ENCODE measurements at places on chromosomes 2 and 18. TPM values are rescaled to one million over a fixed set of nuclear protein-coding genes. Genes with fewer than 3 reads are reported as not detected.

DNA sequence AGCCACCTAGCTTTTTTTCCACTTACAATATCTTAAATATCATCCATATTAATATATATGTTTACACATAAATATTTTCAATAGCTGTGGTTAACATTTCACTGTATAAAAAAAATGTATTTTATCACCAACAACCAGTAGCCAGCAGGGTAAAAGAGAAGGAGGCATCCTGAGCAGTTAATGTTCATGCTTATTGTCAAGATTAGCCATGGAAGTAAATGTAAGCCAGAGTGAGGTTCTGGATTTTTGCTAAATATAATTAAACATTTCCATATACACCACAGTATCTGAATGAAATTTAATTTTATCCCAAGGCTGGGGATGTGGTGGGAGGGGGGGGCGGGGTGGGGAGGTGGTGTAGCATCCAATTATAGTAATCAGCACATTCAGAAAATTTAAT is 80.3 kb upstream of the GRB14 start:
- DNase-seq: no peak

GRCh38 chr2:109419171-109419756 is 194.5 kb downstream of the SEPTIN10 start:
- peak; percentile 24 for DNase-seq

GRCh38 chr2:210481601-210482175 is 5.1 kb upstream of the LANCL1 start:
- no peak for DNase-seq

DNA sequence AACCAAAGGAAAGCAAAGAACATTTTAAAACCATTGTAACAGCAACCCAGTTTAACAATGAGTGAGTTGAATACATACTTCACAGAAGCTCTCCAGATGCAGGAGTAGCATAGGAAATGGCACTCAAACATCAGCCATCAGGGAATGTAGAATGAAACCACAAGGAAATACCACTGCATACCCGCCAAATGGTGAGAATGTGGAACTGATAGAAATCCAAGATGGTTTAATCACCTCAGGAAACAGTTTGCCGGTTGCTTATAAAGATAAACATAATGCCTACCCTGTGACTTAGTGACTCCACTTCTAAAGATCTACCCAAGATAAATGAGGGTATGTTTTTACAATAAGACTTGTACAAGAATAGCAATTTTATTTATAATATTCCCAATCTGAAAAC is 132.0 kb downstream of the GALNT1 start:
- DNase-seq: no peak

DNA sequence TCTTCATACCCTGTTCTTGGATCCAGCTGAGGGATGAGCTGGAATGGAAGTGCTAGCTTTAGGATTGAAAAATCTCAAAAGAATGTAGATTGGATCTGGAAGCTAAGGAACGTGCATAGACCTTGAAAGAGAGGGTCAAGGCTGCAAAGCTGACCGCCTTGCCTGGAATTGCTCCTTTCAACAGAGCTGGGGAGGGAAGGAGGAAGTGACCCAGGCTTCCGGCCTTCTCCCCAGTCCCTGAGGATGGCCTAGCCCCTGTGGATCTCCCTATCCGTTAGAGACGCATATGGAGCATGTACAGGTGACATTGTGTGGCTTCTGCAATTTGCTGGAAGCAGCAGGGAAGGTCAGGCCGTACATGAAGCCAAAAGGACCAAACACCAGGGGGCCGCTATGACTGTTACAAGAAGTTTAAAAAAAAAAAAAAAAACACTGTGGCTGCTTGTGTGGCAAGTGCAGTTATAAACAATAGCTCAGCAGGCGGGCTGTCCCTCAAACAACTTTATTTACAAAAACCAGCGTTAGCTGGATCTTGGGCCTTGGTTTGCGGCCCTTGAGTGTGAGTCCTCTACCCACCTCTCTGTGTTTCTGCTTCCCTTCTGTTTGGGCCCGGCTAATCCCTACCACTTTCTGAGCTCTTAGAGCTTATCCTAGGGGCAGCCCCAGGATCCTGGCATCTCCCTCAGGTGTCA is 227.6 kb downstream of the SEPTIN10 start:
- no peak for DNase-seq

- no peak for DNase-seq
These were observed 528.9 kb downstream of the RIT2 start for GRCh38 chr18:42586601-42587000.

DHRS9 gene
- total RNA-seq: 6.1 TPM

DNA sequence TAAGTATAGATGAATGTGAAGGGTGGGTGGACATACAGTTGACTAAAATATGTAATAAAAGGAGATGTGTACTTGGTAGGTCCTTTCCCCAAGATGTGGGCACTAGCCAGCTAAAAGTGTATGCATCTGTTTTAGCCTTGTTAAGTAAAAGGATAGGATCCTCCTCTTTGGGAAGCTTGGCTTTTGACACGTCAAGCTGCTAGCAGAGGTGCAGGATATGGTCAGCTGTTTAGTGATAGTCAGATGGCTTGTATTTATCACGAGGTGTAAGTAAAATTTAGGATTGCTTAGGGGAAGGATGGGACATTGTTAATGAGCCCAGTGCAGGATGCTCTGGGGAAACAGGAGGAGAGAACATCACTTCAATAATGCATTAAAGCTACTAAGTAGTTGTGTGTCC is 1.5 kb downstream of the MFSD6 start:
- no peak for DNase-seq

DNA sequence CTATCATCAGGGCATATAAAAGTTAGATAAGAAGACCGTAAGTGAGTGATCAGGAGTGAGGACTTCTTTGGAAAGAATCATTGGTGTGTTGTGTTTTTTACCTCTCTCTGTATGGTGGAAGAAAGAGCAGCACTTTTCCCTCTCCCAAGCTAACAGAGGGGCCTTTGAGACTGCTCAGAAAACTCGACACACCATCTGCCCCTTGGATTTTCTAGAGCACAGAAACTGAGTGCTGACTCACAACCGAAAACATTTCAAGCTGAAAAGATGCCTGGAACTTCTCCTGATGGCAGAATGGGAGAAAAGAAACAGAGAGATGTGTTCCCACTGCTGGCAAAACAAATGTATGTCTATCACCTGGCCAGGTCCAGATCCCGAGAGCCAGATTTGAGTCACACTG is 156.6 kb downstream of the DNAH7 start:
- DNase-seq: no peak

GRCh38 chr18:11953113-11953512 is 28.2 kb upstream of the IMPA2 start:
- DNase-seq: no peak

GCKR gene
- 0.44 TPM for total RNA-seq

TAF4B gene
- 2.8 TPM for total RNA-seq

DNA sequence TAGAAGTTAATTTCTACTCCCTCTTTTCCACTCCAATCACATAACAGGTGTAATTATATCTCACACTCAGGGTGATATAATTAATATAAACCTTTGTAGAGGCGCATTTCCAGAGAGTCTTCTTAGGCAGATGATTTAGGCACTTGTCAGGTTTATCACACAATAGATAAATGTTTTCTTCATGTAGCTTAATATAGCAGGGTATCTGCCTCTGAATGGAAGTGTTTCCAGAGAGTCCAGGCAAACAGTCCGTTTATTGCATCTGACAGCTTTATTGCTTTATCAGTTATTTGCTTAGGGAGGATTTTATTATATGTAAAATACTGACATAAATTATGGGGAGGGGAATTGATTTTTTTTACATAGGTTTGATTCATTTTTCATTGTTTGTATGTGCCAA is 766.3 kb downstream of the SLC4A3 start:
- DNase-seq: no peak

DTNB gene
- 32.9 TPM for total RNA-seq

GRCh38 chr2:17805717-17806363 is 10.4 kb upstream of the MSGN1 start:
- DNase-seq: no peak

DYSF gene
- total RNA-seq: 41.2 TPM

HOXD4 gene
- 0.97 TPM for total RNA-seq

GRCh38 chr18:35171315-35171987 is 69.4 kb upstream of the ZNF397 start:
- no peak for DNase-seq

DNA sequence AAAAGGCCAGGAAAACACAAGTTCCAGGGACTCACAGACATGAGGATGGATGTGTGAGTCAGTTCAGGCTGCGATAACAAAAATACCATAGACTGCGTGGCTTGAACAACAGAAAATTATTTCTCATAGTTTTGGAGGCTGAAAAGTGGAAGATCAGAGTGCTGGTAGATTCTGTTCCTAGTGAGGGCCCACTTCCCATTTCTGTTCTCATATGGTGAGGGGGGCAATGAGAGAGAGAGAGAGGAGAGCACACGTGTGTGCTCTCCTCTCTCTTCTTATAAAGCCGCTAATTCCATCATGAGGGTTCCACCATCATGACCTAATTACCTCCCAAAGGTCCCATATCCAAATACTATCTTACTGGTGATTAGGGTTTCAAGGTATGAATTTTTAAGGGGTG is 23.0 kb downstream of the KLHL14 start:
- DNase-seq: no peak

EVX2 gene
- total RNA-seq: not detected

LIMS4 gene
- total RNA-seq: 1.1 TPM

DNA sequence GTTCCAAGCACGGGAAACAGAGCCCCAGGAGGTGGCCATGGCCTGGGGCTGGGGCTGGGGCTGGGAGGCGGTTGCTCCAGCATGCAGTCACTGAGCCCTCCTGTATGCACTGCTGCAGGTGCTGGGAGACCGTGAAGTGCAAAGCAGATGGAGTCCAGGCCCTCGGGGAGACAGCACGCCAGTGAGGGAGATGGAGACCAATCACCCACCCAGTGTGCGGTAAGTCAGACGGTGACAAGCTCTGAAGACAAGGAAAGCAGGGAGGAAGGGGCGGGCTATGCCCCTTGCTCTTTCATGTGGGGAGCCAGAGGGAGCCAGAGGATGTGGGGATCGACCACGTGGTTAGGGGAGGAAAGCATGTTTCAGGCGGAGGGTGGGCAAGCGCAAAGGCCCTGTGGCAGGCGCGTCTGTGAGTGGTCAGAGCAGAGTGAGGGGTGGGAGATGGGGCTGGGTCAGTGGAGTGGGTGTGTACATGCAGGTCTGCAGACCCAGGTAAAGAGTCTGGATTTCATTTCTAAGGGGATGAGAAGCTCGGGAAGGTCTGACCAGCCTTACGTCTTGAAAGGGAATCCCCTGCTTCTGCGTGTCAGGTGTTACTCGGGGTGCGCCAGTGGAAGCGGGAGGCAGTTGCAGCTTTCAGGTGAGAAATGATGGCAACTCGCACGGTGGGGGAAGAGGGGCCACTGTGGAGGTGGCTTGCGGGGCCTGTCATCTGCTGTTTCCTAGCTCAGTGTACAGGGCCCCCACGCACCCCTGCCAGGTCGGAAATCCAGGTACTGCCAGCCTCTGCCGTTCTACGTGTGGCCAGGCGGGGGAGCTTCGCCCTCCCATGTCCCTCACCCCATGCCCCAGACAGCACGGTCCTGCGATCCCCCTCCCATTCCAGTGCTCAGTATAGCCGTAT is 19.4 kb downstream of the RRM2 start:
- DNase-seq: no peak

DNA sequence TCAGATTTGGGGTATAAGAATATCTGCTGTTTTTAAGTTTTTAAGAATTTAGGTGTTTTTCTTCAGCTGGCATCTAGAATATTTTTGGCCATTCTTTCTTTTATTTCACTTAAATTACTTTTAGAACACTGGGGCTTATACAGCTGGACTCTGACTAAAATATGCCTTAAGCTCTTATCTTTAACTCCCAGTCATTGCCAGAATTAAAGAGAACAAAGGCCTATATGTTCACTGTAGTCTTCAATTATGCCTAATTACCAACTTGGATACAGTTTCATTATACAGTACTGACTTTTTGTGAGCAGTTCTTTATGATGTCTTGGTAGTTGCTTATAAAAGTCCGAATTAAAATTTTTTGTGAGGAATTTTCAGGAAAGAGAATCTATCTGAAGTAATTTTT is 192.8 kb downstream of the ZNF407 start:
- no peak for DNase-seq

FTCDNL1 gene
- total RNA-seq: 3.7 TPM

DNA sequence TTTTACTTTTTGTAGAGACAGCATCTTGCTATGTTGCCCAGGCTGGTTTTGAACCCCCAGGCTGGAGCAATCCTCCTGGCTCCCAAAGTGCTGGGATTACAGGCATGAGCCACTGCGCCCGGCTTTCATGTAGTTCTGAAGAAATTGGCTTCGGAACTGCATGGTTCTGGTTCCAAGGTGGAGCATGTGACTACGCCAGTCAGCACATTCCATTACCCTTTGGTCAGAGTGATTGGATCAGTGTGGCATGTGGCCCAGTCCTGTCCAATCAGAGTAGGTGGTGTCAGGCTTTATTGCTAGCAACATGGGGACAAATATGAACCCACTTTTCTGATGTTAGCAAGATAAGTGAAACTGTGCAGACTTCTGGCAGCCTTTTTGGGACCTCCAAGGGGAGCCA is 16.3 kb upstream of the ATOH8 start:
- DNase-seq: no peak

PPP1R7 gene
- total RNA-seq: 58.9 TPM

NIF3L1 gene
- 20.5 TPM for total RNA-seq

TUBB8B gene
- 0.47 TPM for total RNA-seq

CNGA3 gene
- 0.18 TPM for total RNA-seq

SPP2 gene
- not detected for total RNA-seq

DNA sequence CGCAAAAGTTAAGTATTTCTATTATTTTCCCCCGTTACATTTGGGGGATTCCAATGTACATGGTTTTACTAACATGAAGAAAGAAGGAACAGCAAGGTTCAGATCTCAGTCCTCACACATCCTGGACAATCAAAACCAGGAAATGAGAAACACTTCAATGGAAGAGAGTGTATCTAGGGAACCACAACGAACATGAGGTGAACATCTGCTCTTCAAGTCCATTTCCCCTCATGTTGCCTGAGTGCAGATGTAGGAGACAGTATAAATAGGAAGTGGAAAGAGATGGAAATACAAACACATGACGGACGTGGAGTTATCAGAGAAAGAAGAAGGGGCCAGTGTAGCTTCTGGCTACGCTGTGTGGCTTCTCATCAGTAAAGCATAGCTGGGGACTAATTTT is 52.6 kb downstream of the CHN1 start:
- no peak for DNase-seq

DNA sequence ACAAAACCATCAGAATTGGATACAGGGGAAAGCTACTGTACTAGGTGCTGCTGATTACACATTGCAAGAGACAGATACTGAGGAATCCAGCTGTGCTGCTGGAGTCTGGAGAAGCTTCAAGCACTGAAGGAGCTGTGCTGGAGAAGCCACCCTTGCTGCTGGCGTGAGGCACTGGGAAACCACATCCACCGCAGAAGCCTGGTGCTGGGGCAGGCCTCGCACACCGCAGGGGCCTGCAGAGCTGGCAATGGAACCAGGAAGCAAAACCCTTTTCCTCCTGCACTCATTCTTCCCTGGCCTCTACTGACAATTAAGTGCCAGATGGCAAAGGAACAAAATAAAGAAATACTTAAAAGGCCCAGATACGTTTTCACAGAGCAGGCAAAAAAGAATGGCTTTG is 94.4 kb upstream of the MSH6 start:
- no peak for DNase-seq

DNA sequence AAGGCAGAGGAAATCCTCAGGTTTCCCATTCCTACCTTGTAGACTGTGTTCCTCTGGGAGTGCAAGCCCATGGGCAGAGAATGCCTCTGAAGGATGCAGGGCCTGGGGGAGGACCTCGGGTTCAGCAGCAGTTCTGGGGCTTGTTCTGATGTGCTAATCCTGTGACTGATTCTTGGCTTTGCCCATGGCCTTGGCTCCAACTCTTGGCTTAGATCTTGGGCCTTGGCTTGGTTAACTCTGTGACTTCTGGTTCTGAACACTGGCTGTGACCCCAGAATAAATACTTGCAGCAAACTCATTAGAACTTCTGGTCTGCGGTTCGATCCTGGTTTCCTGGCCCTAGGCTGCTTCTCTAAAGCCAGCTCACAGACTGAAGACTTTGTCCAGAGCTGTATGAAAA is 366.9 kb upstream of the ZEB2 start:
- DNase-seq: no peak
